Liver (tissue), 10 donors: ENCODE measurements at places on chromosomes 11 and 22. TPM values are rescaled to one million over a fixed set of nuclear protein-coding genes. Genes with fewer than 3 reads are reported as not detected.

- DNase-seq = no peak
Measured at GRCh38 chr22:19244600-19245352, 46.7 kb downstream of the CLTCL1 start.

DNA sequence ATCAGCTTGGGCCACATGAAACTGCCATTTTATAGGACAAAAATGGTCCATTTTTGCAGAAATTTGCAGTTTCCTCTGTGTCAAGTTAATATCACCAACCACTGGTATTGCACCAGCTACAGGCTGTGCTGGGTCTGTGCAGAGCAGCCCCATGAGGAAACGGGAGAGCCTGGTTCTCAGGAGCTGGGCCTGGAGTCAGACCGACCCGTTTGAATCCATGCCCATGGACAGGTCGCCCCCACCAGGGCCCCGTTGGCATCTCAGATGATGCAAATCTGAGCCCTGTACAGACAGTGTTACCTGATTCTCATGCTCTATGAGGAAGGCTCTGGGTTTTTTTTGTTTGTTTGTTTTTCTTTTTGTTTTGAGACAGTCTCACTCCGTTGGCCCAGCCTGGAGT, 9.8 kb upstream of the SEC14L6 start:
- no peak for DNase-seq

The SCN3B gene
- total RNA-seq = 0.05 TPM

The FAT3 gene
- 1.3 TPM for total RNA-seq

The CHRDL2 gene
- not detected for total RNA-seq
